ENCODE measurements at places on chromosomes 5 and 9.

GRCh38 chr5:133145436-133146170 lies 93.8 kb downstream of the HSPA4 start:
- no peak for DNase-seq

DNA sequence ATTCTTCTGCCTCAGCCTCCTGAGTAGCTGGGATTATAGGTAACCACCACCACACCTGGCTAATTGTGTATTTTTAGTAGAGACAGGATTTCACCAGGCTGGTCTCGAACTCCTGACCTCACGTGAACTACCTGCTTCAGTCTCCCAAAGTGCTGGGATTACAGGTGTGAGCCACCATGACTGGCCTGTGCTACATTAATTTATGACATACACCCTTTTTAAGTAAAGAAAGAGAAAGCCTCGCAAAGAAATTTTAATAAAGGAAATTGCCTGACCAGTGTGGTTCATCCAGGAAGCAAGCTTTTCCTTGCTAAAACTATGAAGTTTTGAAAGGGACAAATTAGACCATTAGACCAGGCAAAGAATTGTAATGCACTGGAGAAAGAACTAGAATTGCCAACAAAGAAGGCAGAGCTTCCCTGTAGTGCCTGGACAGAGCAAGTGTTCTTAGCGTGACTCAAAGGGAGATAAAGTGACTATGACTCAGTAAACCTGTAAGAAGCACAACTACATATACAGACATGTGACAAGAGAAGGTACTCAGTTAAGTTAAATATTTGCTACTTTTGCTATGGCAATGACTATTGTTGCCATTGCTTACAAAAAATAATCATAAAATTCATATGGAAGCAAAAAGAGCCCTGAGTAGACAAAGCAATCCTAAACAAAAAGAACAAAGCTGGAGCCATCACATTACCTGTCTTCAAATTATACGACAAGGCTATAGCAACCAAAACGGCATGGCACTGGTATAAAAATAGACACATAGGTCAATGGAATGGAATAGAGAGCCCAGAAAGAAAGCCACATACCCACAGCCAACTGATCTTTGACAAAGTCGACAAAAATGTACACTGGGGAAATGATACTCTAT lies 54.6 kb downstream of the FYB1 start:
- DNase-seq = no peak

GRCh38 chr5:14143841-14144585 lies 871 bp downstream of the TRIO start:
- no peak for DNase-seq

- DNase-seq = no peak
These were observed 79.0 kb upstream of the RAI14 start for GRCh38 chr5:34576891-34577666.

GRCh38 chr5:114789773-114790402 lies 379.8 kb downstream of the TRIM36 start:
- no peak for DNase-seq

DNA sequence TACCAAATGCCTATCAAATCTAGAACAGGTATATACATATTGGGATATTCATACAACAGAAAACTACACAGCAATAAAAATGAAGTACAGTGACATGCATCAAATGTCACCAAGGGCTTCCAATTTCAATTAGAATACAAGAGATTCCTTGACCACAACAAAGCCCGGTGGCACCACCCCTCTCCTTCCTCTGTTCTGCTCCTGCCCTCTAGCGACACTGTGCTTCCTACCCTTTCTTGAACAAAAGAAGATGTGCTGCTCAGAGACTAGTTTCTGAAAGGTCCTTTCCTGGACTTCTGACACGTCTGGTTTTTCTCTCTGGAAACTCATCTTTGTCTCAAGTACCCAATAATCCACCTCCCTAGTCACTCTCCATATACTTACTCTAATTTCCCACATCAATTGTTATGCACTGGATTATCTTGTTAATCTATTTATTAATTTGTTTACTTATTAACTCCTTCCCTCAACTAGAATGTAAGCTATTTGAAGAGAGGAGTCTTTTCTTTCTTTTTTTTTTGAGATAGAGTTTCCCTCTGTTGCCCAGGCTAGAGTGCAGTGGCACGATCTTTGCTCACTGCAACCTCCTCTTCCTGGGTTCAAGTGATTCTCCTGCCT lies 70.4 kb upstream of the CTSV start:
- peak; percentile 41 for DNase-seq

DNA sequence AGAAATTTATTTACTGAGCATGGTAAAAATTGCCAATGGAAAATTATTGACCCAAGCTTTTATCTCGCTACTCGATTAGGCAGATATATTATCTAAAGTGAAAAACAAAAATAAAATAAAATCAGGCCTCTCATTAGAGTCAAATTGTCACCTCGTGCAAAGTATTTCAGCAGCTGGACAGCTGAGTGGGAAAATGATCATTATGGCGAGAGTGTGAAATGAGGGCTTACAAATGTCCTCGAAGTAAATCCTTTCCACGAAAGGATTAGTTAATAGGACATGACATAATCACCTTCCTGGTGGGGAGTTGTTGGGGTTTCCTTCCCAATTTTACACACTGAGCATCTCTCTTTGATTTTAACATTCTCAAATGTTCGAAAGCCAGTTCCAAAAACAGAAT lies 5.4 kb upstream of the DPYSL3 start:
- DNase-seq = no peak

- peak; percentile 31 for DNase-seq
These were observed 30.1 kb upstream of the TENT2 start for GRCh38 chr5:79582186-79582585.

GRCh38 chr9:133188006-133188842 lies 20.8 kb downstream of the OBP2B start:
- no peak for DNase-seq

- DNase-seq = no peak
These were observed 1.1 kb downstream of the TESK1 start for GRCh38 chr9:35606138-35606504.

- DNase-seq = no peak
These were observed 122.9 kb upstream of the SARDH start for GRCh38 chr9:133861086-133861485.

DNA sequence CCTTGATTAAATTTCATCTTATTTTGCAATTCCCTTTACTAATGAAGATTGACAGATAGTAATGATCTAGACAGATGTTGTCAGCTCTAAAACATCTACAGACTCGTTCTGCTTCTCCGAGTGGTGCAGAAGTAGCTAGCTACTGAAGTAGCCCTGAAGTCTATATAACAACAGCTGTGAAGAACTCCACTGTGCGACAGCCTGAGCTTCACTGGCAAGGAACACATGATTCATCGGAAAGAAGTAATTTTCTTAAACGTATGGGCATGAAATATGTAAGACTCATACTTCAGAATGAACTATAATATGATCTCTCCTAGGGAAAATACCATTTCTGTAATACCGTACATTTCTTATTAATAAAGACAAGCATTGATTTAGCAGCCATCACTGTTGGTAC lies 96.2 kb downstream of the TRPM3 start:
- DNase-seq = no peak

GRCh38 chr9:33813712-33814641 lies 3.0 kb upstream of the UBE2R2 start:
- DNase-seq = peak; percentile 49

DNA sequence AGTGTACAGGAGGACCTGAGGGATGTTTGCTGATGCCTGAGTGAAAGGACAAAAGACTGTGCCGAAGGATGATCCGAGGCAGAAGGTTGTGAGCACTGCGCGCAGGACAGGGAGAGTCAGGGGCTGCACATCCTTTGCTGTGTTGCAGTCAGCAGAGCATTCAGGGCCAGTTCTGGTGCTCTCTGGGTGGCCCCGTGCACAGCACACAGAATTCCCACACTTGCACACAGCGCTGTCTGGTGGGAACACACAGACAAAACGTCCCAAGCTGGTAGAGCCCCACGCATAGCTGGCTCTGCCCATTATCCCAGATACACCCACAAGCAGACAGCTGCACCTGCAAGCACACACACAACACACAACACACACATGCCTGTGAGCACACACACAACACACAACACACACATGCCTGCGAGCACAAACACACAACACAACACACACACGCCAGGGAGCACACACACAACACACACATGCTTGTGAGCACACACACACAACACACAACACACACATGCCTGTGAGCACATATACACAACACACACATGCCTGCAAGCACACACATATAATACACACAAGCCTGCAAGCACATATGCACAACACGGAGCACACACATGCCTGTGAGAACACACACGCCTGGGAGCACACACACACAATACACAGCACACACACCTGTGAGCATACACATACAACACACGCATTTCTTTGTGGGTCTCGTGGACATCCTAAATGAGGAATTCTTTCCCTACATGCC lies 74.4 kb downstream of the FGF18 start:
- no peak for DNase-seq

DNA sequence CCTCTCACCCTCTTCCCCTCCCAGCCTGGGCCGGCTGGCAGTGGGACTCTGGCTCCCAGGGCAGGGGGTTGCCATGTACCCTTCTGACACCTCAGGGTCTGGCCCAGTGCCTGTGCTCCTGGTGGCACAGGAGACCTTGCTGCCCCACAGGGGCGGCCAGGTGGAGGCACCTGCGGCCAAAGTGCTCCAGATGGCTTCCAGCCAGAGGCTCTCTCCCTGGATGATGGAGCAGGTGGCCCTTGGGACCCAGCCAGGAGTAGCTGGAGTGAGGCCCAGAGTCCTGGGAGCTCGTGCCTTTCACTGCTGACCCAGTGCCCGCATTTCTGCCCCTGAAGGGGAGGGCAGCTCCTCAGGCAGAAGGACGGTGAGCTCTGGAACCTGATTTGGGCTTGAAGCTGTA lies 87.3 kb downstream of the NTNG2 start:
- peak; percentile 95 for DNase-seq

DNA sequence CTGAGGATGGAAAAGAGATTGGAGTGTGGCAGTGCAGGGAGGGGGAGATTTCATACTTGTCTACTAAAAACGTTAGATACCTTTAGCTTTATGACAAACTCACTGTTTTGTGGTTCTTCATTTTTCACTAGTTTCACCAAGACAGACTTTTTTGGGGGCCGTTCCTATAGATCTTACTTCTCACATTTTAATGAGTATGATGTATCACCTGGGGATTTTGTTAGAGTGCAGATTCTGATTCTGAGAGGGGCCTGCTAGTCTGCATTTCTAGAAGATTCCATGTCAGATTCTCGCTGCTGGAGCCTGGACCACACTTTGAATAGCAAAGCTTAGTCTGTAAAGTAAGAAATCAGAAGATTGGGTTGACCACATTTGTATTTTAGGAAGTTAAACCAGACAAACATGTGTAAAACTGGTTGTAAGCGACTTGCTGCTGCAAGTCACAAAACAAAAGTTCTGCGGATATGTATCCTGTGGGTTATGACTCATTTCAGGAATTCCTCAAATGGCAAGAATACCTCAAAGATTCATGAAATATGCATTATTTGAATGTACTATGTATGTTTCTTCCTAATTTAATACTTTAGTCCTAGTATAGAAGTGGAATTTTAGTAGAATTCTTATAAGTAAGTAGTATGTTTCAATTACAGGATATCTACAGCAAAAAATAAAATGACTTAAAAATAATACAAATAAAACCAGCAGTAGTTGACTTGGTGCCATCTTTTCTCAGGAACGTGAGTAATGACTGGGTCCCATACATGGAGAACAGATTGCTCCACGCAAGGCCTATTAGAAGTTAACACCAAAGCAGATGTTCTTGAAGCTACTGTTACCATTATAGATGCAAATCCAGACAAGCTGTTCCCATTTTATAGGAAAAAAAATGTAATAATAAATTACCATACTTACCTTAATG lies 27.8 kb downstream of the NFIL3 start:
- no peak for DNase-seq

- DNase-seq = no peak
These were observed 206.0 kb downstream of the PCSK1 start for GRCh38 chr5:96226941-96227552.

GRCh38 chr5:31516802-31517201 lies 15.1 kb downstream of the DROSHA start:
- DNase-seq = no peak

GRCh38 chr5:108786806-108787483 lies 39.2 kb downstream of the FER start:
- no peak for DNase-seq
